Nephron progenitor cell (in vitro differentiated cells): ENCODE measurements at places on chromosomes 4 and X.

DNA sequence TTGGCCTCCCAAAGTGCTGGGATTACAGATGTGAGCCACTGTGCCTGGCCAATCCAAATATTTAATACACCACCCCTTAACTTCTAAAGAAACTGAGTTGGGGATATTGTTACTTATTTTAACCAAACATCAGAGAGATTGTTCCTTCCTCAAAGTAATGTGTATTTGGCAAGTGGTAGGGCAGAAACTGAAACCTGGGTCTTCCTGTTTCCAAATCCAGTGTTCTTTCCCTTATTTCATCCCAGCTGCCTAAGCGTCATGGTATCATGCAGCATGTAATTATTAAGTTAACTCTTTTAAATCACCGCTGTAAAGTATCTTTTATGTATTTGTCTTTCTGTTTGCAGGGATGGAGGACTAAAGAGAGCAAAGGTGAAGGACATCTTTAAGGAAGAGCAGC is 68.4 kb downstream of the GPAT3 start:
- no peak for DNase-seq

DNA sequence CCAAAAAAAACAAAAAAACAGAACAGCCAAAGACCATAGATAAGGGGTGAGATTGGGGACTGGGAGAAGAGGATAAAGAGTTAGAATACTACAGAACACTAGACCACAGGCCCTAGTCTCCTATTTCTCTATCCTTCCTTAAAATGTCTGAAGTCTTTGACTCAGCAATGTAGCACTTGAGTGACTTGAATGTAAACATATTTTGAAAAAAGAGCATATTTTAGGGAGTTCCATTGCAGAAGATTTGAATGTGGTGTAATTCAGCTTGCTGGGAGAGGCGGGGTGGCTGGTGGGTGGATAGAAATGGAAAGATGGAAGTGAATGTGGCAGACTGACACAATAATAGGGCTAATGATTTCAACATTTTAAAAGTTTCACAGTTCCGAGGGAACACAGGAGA is 144.9 kb downstream of the CHIC2 start:
- DNase-seq = no peak

GRCh38 chr4:61318431-61318830 is 118.3 kb downstream of the ADGRL3 start:
- DNase-seq = no peak

- DNase-seq = no peak
These were observed 113.1 kb upstream of the VCX2 start for GRCh38 chrX:8284131-8284530.

DNA sequence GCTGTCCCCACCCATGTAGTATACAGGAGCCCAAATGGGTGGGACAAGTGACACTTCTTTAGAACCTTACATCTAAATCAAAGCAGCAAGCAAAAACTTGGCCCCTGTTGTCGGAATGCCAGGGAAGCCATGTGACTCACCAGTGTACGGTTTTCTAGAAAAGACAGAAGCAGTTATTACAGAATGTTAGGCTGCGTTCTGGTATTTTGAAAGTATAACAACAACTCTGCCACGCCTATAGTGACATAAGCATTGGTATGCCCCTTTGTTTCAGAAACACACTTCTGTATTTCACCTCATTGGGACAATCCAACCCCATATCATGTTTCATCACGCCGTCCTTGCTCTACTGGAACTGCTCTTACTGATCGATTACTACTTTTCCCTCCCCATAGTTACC is 14.8 kb downstream of the PDHA1 start:
- no peak for DNase-seq

- no peak for DNase-seq
These were observed 79.3 kb downstream of the CBLL2 start for GRCh38 chrX:22351966-22352365.
